ENCODE measurements at places on chromosomes 12 and 14.

DNA sequence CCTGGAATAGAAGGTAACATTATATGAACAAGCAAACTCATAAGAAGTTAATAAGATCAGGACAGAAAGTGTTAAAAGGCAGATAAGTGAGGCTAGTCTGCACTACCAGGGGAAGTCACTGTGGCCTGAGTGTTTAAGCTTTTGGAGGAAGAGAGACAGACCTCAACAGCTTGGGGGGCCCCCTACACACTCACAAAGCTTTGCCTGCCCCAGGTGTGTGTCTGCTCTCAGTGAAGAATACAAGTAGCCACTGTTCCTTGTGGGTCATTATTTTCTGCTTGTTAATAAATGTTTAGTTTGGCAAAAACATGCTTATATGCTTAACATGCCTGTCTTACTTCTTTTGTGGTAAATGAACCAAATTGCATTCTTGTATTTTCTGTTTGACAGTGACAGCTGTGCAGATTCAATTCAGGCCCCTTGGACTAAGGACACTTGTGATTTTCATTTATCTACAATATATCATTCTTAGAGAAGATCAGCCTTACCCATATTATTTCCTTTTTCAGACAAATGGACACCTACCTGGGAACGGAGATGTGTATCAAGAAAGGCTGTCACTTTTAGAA, 50.7 kb upstream of the C12orf71 start:
- DNase-seq, result no peak

- DNase-seq, result no peak
These were observed 943.0 kb downstream of the GALC start for GRCh38 chr14:87049950-87050349.

DNA sequence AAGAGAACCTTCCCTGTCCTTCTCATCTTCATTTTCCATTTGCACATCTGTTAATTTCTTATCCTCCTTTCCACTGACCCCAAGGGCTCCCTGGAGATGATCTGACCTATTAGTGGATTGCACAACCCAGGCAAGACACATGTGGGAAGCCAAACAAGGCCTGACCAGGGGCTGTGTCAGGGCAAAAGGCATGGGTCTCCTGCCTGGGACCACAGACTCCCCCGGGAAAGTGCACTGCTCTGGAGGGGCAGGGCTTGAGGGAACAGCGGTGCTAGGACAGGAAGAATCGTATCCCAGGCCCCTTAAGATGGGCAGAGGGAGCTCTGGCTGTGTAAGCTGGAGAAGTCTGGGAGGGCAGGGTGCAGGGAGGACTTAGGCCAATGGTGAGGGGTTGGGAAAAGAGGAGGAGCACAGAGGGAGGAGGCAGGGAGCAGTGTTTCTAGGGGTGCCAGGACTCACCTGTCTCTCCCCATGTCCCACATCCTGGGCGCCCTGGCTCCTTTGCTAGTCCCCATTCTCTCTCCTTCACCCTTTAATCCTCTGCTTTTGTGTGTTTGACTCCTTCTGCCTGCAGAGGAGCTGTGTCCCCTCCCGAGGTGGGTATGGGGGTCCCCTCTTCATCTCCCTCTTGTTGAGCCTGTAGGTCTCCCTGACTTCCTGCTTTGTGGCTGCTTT, 25.3 kb downstream of the PLEKHG3 start:
- DNase-seq, result no peak

DNA sequence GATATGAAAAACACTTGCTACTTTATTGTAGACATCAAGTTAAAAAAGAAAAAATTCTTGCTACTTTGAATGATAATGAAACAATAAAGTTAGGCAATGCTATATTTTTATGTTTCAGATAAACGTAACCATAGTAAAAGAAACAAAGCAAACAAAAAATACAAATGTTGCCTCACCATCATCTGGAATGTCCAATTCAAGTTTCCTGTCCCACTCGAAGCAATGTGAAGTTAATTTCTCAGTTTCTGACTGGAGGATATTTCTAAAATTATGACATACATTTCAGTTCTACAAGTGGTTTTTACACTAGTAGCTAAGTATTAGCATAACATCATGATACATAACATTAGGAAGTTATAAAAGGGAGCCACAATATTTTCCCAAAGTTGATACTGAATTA, 20.9 kb downstream of the DLGAP5 start:
- DNase-seq, result no peak

DNA sequence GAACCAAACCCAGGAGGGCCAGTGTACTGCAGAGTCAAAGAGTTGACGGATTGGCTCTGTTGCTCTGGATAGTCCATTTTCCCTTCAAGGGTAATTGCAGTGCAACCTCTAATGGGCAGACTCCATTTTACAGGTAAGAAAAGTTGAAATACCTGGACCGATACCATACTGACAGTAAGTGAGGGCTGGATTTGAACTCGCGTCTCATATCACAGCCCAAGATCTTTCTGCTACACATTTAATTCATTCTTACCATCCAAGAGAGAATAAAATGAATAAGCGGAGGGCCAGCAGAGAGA, 356 bp upstream of the ZC3H14 start:
- no peak for DNase-seq

DNA sequence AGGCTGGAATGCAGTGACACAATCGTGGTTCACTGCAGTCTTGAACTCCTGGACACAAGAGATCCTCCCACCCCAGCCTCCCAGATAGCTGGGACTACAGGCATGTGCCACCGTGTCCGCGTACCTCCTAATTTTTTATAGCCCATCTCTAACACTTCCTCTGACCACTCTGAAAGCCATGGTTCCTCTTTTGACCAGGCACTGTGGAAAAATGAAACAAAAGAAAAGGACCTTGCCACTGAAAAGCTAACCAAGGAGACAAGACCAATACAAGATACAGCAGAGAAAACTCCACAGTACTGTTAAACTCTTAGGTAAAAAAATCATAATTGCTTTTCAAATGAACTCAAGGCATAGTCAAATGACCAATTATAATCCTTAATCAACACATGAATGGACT, 233.3 kb downstream of the NEDD1 start:
- DNase-seq, result no peak

DNA sequence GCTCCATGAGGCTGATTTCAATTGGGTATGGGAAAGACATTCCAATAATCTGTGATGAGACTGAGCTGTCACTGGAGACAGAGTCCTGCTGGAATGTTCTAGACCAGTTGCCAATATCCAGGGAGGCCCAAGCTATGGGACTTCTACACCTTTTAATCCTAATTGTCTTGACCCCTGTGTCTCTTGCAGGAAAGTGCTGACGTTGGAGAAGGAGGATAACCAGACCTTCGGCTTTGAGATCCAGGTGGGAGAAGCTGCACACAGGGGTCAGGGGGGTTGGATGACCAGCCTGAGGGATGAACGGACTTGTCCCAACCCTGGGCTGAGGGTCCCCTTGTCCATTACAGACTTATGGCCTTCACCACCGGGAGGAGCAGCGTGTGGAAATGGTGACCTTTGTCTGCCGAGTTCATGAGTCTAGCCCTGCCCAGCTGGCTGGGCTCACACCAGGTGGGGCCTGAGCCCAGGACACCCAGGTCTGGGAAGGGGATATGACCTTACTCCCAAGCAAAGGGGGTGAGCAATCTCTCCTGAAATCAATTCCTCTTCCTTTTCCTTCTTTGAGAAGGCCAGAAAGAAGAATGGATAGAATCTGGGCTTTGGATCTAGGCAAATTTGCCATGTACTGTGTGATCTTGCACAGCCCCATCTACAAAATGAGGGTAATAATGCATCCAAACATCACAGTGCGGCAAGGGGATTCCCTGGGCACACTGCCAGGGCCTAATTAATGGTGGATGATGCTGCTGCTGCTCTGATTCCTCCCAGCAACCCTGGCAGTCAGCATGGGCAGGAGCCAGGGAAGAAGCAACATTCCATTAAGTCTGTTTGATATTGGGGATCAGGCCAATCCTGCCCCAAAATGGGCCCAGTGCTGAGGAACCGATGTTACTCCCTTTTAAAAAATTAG, 4.2 kb downstream of the TAMALIN start:
- no peak for DNase-seq

DNA sequence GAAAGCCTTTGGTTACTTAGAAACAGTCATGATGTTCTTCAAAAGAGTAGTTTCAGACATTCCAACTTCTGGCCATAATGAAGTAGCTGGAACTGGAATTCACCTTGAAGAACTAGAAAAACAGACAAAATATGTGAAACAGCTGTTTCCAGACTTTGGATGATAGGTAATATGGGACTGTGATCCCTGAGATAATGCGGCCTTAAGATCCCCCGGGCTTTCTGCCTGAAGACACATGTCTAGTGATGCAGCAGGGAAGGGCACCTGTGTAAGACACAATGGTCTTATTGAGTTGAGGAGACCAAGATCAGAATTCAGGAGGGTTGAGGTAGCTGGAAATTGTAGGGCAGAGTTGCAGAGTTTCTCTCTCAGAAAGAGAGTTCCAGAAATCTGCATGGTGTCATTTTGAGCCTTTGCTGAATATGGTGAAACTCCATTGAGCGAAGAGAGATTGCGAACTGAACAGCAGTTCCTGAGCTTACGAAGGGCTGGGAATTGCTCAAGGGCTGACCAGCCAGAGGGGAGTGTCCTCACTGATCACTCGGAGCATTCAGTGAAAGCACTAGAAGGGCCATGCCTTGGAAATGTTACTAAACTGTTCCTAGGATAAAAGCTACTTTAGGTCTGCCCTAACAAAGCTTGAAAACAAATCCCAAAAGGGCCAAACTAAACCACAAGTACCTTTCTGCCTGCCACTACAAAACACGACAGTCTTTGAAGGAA, 41.7 kb upstream of the FRS2 start:
- DNase-seq, result no peak

DNA sequence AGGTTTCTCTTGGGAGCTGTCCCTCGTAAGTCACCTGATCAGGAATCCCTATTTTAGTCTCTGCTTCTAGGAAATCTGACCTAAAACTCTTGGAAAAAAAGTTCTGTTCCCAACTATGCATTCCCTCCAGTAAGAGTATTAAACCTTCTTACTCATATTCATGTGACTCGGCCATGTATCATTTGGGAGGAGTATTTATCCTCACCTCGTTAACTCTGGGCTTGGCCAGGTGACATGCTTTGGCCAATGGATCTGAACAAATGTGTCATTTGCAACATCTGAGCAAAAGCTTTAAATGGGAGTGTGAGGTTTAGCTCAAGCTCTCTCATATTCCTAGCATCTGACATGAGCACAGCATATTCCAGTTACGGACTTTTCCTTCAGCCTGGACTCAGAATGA, 226.8 kb downstream of the NUAK1 start:
- DNase-seq, result no peak

- DNase-seq, result peak; percentile 35
These were observed 350.4 kb downstream of the TMEM121 start for GRCh38 chr14:105876829-105877228.

- DNase-seq, result no peak
These were observed 7.5 kb upstream of the CDCA4 start for GRCh38 chr14:105028251-105028927.

DNA sequence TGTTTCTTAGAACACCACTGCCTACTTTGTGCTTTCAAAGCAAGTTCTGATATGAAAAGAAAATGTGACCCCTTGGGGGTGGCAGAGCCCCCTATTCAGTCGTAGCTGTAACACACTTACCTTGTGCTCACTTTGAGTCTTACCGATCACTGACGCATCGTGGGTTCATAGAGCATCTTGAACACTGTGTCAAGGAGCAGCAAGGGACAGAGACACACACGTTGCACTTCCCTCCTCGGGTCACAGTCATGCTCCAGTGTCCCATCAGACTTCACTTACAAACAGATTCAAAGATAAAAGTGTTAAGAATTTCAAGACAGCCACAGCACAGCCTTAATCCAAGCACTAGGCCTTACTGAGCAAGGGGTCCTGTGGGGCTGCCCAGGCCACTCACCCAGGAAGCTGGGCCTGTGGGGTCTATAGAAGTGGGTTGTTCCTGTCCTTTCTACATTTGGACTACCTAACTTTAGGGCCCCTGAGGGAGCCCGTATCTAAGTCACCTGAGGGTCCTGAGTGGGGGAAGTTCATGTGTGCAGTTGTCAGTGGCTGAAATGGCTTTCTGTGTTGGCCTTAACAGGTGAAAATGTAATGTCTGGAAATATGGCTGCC, 75.4 kb upstream of the BDKRB2 start:
- no peak for DNase-seq

- DNase-seq, result no peak
These were observed 300.4 kb downstream of the SNAPC1 start for GRCh38 chr14:62062645-62063044.

- DNase-seq, result no peak
These were observed 192.4 kb upstream of the SLC16A7 start for GRCh38 chr12:59403259-59403932.

- no peak for DNase-seq
These were observed 2.9 kb downstream of the RILPL1 start for GRCh38 chr12:123530668-123531067.

GRCh38 chr12:125025606-125026235, 32.3 kb downstream of the BRI3BP start:
- no peak for DNase-seq

GRCh38 chr12:31207799-31208465, 118.0 kb downstream of the SINHCAF start:
- DNase-seq, result no peak

GRCh38 chr12:75735853-75736252, 224.4 kb upstream of the KRR1 start:
- no peak for DNase-seq

DNA sequence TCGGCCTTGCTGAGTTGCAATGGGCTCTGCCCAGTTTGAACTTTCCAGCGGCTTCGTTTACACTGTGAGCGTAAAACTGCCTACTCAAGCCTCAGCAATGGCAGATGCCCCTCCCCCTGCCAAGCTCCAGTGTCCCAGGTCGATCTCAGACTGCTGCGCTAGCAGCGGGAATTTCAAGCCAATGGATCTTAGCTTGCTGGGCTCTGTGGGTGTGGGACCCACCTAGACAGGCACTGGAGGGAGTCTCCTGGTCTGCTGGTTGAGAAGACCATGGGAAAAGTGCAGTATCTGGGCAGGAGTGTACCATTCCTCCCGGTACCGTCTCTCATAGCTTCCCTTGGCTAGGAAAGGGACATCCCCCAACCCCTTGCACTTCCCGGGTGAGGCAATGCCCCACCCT, 88.2 kb downstream of the KLHL28 start:
- DNase-seq, result no peak

- no peak for DNase-seq
These were observed 1.3 kb downstream of the GOLT1B start for GRCh38 chr12:21502872-21503271.

GRCh38 chr12:87618199-87618598, 411.0 kb downstream of the C12orf50 start:
- no peak for DNase-seq

DNA sequence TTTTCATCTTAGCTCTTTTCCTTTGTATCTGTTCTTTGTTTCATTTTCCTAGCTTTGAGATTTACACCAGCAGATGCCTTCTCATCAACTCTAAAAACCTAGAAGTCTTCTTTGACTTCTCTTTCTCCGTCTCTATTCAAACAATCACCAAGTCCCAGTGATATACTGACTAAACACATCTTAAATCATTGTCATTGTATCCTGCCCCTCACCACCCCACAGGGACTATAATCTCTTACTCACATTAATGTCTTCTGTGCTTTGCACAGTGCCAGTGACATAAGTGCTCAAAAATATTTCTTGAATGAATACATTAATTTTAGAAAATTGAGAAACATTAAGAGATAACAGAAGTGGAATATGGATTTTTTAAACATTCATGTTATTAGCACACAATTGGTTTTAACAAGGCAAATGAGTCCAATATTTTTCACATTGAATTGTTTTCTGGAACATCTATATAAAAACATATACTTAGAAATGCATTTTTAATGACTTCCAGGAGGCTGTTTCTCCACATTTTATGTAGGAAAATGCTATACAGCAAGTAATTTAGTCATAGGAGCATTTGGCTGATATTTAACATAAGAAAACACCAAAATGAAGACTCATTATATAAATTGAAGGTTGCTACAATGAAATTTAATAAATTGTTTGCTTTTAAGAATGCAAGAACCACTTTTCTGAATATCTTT, 472.8 kb upstream of the PRICKLE1 start:
- no peak for DNase-seq

Measured in coronary artery (tissue), 2 donors.